ENCODE measurements at places on chromosomes 13 and 19.

- peak; percentile 67 for DNase-seq
Measured at GRCh38 chr19:55647732-55648584, at the start of gene CCDC106. Gene CCDC106 (plus strand): TSS chr19:55648212. CDS start chr19:55649047, 835 bp downstream.

DNA sequence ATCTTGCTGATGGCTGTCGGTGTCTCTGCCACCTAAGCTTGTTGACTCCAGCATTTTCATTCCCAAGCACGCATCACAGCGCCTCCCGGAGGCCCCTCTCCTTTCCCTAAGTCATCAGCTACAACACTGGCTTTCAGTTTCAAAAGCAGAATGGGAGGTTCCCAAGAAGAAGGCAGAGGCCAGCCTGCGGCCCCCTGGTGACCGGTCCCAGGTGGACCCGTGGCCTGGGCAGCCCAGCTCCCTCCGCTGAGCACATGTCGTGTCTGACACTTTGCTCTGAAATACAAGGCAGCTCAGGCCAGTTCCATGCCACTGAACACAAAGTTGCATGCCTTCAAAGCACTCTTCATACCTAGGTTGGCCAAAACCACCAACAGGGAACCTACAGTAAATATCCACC, 8.5 kb downstream of the MLLT1 start:
- peak; percentile 50 for DNase-seq

- no peak for DNase-seq
Measured at GRCh38 chr19:17058236-17058635, 17.0 kb downstream of the HAUS8 start.

GRCh38 chr19:38851622-38852230, 1.9 kb upstream of the HNRNPL start:
- peak; percentile 94 for DNase-seq

GRCh38 chr13:41361491-41361890, 50.4 kb downstream of the NAA16 start:
- no peak for DNase-seq

DNA sequence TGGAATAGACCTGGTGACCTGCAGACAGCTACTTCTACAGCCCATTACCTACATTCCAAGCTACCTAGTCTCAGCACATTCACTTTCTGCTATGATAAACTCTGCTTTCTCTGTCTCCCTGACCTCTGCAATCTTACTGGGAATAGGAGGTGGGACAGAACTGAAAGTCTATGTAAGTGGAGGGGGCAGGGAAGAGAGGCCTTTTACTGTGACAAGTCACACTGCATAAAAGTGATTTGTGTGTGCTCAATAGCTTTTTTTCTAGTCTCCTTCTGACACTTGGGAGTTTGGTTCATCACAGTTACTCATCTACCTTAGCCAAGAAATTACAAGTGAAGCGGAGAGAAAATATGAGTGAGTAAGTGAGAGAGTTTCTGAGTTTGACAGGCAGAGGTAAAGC, 322.4 kb downstream of the OLFM4 start:
- no peak for DNase-seq

DNA sequence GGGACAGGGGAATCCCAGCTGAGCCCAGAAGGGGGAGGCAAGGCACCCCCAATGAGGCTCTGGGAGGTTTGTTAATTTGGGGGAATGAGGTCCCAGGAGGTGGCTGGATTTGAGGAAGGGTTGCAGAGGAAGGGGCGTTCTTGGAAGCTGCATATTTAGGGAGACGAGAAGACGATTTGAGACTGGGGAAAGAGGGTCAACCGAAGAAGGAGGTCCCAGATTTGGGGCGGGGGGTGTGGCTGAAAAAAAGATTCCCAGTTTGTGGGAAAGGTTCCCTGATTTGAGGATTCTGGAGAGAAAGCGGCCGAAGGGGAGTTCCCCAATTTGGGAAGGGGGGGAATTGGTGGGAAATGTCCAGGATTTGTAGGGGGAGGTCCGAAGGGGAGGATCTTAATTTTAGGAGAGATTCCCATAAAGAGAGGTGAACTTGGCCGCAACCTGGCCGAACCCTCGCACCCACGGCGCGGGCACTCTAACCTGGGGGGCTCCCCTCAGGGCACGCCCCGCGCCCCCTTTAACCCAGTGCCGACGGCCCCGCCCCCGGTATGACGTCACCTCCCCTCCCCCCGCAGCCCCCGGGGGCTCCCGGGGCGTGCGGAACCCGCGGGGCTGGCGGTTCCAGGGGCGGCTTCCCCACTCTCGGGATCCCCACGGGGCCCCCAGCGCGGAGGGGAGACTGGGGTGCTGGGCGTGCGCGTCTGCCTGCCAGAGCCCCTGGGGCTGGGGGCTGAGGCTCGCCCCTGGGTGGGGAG, 1.2 kb downstream of the PTPRS start:
- DNase-seq: no peak

DNA sequence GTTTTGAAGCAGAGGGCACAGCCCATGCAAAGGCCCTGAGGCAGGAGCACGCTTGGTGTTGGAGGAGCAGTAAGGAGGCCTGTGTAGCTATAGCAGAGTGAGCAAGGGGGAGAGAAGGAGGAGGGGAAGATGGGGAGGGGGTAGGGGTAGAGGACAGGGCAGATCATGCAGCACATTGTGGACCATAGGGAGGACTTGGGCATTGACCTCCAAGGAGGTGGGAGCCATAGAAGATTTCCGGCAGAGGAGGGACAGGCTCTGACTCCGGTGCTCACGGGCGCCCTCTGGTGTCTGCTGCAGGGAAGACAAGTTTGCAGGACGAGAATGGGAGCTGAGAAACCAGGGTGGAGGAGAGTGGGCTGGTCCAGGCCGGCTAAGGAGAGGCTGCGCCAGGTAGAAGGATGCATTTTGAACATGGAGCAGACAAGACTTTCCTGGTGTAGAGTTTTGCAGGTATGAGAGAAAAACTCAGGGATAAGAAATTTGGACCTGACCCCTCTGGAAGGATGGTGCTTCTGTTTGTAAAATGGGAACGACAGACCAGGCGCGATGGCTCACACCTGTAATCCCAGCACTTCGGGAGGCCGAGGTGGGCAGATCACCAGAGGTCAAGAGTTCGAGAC, 13.7 kb upstream of the CREB3L3 start:
- DNase-seq: peak; percentile 81

GRCh38 chr19:49894011-49894664, 2.5 kb downstream of the IL4I1 start:
- no peak for DNase-seq

DNA sequence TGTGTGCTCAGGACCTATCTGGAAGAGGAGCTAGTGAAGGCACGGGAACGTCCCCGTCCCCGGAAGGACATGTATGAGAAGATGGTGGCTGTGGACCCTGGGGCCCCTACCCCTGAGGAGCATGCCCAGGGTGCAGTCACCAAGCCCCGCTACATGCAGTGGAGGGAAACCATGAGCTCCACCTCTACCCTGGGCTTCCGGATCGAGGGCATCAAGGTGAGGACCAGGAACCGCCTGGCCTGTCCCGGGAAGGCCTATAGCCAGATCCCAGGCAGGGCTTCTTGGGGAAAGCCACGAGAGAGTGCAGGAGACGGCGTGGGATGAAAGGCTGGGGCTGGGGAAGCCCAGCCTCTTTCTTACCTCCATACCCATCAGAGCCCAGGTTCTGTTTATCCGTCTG, 16.2 kb downstream of the ITPKC start:
- no peak for DNase-seq

- no peak for DNase-seq
Measured at GRCh38 chr13:61286148-61286745, 129.4 kb downstream of the PCDH20 start.

DNA sequence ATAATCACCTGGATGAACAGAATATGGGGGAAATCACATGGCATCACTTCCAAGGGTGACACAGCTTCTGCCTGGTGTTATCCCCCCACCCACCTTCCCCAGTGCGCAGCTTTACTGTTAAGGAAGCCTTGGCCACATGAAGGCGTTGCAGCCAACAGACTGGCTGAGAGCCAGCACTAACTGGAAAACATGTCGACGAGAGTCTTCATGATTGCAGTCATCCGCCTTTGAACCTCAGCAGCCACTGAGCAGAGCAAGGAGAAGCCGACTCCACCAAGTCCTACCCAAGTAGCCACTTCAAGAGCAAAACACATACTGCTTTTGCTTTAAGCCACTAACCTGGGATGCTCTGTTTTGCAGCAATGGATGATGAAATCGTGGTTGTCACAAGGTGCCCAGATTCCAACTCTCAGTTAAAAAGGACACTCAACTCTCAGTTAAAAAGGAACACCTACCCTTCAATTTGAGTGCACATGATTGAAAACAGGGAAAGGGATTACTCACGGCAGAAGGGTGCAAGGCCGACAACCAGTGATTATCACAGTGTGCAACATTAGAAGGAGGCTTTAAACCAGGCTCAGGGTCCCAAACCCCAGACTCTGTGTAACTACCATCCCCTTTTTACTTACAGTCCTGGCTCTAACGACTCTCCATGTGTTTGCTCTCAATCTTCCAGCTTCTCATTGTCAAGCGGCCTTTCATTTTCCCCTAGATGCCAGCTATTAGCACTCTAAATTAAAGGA, 149.1 kb downstream of the KLF12 start:
- DNase-seq: no peak

- DNase-seq: no peak
Measured at GRCh38 chr13:79141082-79141481, 265.0 kb downstream of the RBM26 start.

DNA sequence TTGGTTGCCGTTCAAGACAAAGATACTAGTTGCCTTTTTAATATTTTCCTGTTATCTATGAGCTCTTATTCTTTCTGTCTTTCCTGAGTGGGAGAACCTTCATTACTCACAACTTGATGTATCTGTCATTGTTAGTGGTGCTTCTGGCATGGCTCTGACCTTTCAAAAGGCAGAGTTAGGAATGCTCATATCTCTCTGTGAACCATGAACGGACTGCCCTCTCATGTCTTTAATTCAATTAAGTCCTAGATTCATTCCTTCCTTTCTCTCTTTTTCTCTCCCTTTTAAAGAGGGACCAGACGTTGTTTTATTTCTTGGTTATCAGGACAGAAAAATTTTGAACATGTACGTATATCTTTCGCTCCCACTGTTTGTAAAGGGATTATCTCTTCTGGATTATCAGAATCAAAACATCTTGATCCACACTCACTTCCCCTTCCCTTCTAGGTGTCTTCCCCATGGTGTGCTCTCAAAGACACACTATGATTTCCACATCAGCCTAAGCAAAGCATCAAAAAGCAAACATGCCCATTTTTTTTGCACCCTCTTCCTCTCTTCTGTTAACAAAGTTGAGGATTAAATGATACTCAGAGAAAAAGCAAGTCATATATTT, 90.3 kb downstream of the LRCH1 start:
- DNase-seq: no peak

DNA sequence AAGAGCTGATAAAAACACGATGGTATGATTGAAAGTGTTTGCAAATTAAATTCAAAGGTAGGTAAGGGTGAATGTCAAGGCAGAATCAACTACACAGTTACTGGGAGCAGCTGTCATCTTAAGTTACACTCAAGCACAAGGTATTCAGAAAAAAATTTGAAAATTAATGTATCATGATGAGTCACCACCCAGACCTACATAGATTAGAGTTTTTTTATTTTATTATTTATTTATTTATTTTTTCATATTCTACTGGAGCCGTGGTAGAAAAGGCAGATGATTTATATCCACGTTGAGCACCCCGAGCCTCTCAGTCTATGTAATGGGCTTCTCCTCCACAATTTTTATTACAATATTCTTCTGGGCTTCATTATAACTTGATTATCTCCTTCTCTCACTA, 728.9 kb upstream of the ARGLU1 start:
- no peak for DNase-seq

DNA sequence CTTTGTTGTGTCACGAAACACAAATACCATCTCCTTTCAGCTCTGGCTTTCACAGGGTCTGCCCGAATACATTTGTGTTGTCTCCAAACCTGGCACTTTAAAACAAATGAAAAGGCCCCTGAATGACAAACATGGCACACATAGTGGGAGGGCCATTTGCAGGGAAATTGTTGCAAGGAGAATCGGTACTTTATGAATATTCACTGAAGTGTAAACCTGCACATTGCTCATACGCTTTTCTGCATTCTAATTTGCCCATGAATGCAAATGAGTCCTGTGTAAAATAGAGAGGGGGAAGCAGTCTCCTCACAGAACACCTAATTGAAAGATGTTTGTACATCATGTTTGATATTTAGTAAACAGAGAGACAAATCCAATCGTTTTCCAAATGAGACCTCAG, 82.7 kb upstream of the PCDH8 start:
- no peak for DNase-seq

- peak; percentile 74 for DNase-seq
Measured at GRCh38 chr19:15330801-15331418, 1.4 kb downstream of the BRD4 start.

DNA sequence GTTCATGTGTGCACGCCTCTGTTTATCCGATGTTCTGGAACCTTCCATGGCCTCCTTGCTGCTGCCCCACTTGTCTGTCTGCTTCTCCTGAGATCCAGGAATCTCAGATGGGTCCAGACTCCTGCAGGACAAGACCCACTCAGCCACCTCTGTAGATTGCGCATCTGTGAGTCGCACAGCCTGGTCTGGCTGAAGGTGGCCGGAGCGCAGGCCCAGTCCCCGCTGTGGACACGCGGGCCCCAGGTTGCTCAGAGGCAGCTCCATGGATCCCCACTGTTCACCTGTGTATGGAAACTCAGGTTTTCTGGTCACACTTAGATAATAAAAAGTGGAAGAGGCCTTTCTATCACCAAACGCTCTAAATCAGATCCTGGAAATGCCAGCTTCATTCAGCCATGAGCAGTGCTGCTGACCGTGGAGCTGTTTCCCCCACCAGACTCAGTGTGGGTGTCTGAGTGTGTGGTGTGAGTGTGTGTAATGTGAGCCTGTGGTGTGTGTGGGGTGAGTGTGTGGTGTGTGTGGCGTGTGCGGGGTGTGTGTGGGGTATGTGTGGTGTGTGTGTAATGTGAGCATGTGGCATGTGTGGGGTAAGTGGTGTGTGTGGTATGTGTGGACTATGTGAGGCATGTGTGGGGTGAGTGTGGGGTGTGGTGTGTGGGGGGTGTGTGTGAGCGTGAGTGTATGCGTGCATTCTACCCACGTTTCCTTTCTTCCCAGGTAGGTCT, 59.5 kb downstream of the MCF2L start:
- DNase-seq: no peak

- DNase-seq: no peak
Measured at GRCh38 chr19:2436384-2436783, 9.0 kb upstream of the TIMM13 start.

DNA sequence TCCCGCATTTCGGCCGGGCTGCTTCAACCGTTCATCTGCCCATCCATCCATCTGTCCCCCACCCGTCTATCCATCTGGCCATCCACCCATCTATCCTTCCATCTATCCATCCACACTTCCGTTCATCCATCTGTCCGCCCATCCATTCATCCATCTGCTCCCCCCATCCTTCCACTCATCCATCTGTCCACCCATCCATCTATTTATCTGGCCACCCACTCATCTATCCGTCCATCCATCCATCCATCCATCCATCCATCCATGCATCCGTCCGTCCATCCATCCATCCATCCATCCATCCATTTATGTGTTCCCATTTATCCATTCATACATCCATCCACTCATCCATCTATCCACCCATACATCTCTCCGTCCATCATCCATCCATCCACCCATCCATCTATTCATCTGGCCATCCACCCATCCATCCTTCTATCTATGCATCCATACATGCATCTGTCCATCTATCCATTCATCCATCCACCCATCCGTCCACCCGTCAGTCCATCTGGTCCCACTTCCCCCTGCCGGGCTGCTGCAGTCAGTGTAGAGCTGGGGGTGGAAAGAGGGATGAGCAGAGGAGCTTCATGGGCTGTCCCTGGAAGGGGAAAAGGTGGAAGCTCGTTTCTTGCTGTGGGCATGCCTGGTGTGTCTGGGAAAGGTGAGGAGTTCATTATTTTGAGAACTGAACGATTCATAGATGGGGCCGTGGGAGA, 722 bp downstream of the HSD11B1L start:
- DNase-seq: no peak
